Karpas-422 (cell line): ENCODE measurements at places on chromosomes 16 and 17. TPM values are rescaled to one million over a fixed set of nuclear protein-coding genes. Genes with fewer than 3 reads are reported as not detected.

- peak overlapping the region; percentile 95 for H3K27ac ChIP-seq
- no peaks in the 10 kb centered on the region for H3K27me3 ChIP-seq
- no peaks in the 10 kb centered on the region for H3K36me3 ChIP-seq
- H3K4me1 ChIP-seq = peaks cover 61% of the 10 kb centered on the region
- peak; percentile 88 for DNase-seq
- H3K4me3 ChIP-seq = peak overlapping the region; percentile 88; the same call in 1 of the 2 replicates
These were observed 5.9 kb downstream of the KDM6B start for GRCh38 chr17:7839876-7840261.

- no peak overlapping the region for H3K4me3 ChIP-seq
- H3K36me3 ChIP-seq = no peaks in the 10 kb centered on the region
- H3K4me1 ChIP-seq = no peaks in the 10 kb centered on the region
- no peak for DNase-seq
These were observed 30.3 kb downstream of the PIK3R5 start for GRCh38 chr17:8935191-8935590.

DNA sequence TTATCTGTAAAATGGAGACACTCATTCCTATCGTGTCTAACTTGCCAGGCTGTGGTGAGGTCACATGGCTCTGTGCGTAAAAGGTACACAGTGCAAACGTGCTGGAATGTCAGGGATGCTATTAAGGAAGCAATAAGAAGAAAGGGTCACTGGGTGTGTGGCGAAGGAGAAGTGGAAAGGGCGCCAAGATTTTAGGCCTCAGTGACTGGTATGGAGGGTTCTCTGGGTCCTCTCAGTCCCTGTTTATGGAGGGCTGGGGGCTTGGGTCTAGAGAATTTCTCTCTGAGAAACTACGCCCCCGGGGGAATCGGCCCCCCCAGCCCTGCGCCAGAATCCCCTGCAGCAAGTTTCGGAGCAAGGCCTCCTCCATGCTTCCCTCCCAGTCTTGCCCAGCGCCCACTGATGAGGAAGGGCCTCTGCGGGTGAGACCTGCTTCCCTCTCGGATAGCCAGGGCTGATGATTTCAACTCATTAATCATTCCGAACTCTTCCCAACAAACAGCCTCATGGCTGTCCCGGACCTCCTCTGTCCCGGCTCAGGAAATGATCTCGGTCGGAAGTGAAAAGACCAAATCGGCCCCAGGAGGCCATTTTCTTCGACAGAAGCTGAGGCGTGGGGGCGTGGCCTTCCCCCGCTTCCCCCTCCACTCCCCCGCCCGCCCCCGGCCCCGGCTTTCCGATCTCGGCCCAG is 1.2 kb upstream of the HEXIM1 start:
- H3K36me3 ChIP-seq = no peaks in the 10 kb centered on the region
- H3K4me3 ChIP-seq = peak overlapping the region; percentile 75
- DNase-seq = peak; percentile 87
- H3K27ac ChIP-seq = peak overlapping the region; percentile 93
- H3K4me1 ChIP-seq = peaks cover 42% of the 10 kb centered on the region
- no peaks in the 10 kb centered on the region for H3K27me3 ChIP-seq

DNA sequence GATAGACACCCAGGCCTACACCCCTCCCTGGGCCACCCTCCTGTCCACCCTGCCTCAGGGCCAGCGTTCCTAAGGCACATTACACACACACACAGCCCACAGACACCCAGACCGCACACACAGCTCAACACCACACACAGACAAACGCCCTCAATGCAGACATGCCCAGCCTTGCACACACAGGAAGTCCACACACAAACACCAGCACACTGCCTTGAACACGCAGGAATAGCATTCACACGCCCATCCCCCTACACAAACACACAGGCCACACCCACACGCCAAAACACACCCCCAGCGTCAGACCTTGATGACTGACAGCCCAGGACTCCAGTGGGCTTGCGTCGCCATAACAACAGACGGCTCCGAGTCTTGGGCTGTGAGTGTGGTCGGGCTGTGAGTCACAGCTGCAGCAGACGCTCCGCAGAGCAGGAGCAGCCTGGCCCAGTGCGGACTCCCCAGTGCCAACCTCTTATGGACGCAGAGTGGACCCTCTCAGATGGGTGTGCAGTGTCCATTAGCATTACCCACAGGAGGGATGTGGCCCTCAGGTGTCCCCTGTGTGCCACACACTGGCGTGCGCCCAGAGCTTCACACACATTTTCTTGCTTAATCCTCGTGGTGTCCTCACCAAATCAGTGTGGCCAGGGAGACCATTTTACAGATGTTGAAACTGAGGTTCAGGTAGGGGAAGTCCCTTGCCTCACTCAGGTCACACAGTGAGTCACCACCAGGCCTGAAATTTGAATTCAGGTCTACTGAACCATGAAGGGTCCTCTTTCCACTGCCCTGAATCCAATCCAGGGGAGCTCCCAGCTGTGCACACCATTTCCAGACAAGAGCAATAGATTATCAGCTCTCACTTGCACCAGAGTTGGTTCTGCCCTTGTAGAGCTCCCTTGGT is 17.8 kb upstream of the RAI1 start:
- peak; percentile 75 for DNase-seq
- H3K4me3 ChIP-seq = no peak overlapping the region
- no peaks in the 10 kb centered on the region for H3K36me3 ChIP-seq
- H3K27me3 ChIP-seq = peaks cover 5% of the 10 kb centered on the region; the same call in 1 of the 2 replicates
- no peak overlapping the region for H3K27ac ChIP-seq

DNA sequence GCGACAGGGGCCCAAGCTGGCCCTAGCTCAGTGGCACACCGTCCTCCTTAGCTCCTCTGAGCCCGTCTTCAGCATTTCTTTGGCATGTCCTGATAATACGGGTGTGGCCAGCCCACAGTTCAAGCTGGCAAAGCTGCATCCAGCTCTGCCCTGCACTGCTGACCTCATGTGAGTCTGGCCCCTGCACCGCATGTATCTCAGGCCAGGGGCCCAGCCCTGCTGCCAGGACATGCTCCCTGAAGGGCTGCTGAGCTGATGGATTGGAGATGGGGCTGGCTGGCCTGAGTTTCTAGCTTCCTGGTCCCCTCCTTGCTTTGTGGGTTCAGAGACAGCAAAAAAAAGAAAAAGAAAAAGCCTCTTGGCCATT is 2.4 kb downstream of the DOC2B start:
- no peak overlapping the region for H3K27ac ChIP-seq
- no peaks in the 10 kb centered on the region for H3K36me3 ChIP-seq
- no peaks in the 10 kb centered on the region for H3K27me3 ChIP-seq
- DNase-seq = no peak
- H3K4me3 ChIP-seq = no peak overlapping the region

DNA sequence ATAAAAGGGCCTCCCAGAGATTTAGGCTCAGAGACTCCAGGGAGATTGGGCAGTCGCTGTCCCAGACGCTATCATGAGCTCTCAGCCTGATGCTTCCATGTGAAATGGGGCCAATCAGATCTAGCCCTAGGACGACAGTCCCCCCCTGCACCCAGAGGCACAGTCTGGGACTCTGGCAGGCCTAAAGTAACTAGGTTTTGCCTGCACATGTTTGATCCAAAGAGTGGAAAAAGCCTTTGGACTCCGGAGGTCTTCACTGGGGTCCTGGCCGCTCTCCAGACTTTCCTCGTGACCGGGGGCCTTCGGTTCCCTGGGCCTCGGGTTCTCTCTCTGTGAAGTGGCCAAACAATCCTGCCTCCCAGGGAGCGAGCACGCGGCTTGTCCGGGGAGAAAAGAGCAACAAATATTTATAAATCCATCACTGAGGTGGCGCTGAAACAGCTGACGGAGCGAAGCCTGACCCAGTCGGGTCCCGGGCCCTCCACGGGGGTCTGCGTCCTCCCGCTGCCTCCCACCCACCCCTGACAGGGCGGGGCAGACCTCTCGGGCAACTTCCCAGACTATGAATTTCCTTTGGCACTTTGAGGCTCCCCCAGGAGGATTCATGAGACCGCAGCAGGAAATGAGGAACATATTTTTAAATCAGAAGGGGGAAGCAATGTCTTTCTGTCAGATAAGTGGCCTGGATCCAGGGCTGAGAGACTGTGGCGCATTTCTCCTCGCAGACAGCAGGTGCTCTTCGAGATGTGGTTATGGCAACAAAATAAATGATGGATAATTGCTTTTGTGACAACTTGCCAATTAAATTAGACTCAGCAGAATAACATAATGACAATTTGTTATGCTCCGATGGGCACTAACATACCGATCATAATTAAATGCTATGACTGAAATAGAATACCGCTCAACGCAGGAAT is 38.9 kb downstream of the MRPS23 start:
- H3K36me3 ChIP-seq = no peaks in the 10 kb centered on the region
- no peaks in the 10 kb centered on the region for H3K27me3 ChIP-seq
- no peak overlapping the region for H3K4me3 ChIP-seq
- no peak for DNase-seq
- peaks cover 7% of the 10 kb centered on the region for H3K4me1 ChIP-seq

DNA sequence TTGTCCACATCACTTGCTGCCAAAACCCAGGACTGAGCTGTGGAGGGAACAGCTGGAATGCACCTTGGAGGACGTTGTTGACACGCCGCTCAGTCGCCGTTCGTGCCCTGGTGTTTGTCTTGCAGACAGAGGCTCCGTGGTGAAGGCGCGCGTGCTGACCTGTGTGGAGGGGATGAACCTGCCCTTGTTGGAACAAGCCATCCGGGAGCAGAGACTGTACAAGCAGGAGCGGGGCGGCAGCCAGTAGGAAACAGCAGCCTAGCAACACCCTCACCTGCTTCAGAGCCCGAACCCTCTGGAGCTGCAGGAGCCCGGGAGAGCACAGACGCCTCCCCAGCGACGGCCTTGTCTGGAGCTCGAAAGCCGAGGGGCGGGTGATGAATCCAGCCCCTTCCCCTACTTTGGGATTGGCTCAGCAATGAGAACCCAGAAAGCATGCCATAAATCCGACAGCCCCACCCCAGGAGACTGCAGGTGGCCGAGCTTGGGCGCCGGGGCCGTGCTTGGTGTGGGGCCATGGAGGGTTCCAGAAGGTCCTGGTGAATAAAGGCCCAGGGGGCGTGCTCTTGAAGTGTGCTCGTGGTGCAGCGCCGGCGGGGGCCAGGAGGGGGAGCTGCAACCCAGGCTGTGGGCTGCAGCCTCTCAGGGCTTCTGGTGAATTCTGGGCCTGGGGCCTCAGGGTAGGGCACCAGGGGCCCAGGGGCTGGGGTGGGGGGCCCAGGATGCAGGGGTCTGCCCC is 470 bp upstream of the CDK3 start:
- H3K4me3 ChIP-seq = no peak overlapping the region
- H3K27me3 ChIP-seq = no peaks in the 10 kb centered on the region
- no peaks in the 10 kb centered on the region for H3K36me3 ChIP-seq
- peaks cover 2% of the 10 kb centered on the region; the same call in 1 of the 2 replicates for H3K4me1 ChIP-seq
- DNase-seq = peak; percentile 92
- H3K27ac ChIP-seq = no peak overlapping the region

DNA sequence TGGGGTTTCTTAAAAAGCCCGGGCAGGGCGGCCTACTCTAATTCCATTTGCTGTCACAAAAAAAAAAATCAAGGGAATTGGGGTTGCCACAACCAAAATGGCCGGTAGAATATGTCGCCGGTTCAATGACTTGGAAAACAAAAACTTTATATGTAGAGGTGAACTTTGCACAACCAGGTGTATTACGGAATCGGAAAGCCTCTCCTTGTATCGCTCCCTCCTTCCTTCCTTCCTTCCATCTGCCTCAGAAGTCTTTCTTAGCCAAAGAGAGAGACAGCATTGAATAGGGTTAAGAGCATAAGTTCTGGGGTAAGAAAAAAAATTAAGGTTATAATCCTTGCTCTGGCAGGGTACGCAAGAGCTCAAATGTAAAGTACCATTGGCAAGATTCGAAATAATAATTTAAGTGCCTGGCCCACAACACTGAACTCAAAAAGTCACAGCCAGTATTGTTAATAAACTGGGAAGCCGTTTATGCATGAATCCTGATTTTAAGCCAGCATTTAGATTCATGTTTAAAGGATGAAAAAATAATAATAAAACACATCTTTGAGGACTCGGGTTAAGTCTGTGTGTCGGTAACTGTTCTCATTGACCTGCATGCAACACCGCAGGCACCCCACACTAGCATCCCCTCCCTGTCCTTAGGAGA is 522 bp upstream of the GLG1 start:
- peaks cover 32% of the 10 kb centered on the region for H3K4me1 ChIP-seq
- peak overlapping the region; percentile 94 for H3K4me3 ChIP-seq
- no peaks in the 10 kb centered on the region for H3K27me3 ChIP-seq
- no peak for DNase-seq

- H3K4me3 ChIP-seq = peak within 1 kb of the TSS; percentile 99
- H3K27me3 ChIP-seq = no peaks in the 10 kb centered on the region
- no peaks in the 10 kb centered on the region for H3K36me3 ChIP-seq
- peaks cover 78% of the 10 kb centered on the region for H3K4me1 ChIP-seq
- H3K27ac ChIP-seq = peak within 1 kb of the TSS; percentile 89
- peak; percentile 96 for DNase-seq
These were observed at the start of gene GIT1 for GRCh38 chr17:29589524-29590410. GIT1 (minus strand) TSS chr17:29589648; CDS start chr17:29589378, 270 bp downstream.

GRCh38 chr17:28042721-28043291 is 329 bp downstream of the NLK start:
- no peak for DNase-seq
- H3K4me1 ChIP-seq = peaks cover 59% of the 10 kb centered on the region
- peaks cover 24% of the 10 kb centered on the region for H3K36me3 ChIP-seq

GRCh38 chr17:63785556-63785955 is 11.6 kb downstream of the DDX42 start:
- H3K36me3 ChIP-seq = peaks cover 56% of the 10 kb centered on the region
- DNase-seq = no peak
- no peak overlapping the region for H3K27ac ChIP-seq
- no peak overlapping the region for H3K4me3 ChIP-seq

DNA sequence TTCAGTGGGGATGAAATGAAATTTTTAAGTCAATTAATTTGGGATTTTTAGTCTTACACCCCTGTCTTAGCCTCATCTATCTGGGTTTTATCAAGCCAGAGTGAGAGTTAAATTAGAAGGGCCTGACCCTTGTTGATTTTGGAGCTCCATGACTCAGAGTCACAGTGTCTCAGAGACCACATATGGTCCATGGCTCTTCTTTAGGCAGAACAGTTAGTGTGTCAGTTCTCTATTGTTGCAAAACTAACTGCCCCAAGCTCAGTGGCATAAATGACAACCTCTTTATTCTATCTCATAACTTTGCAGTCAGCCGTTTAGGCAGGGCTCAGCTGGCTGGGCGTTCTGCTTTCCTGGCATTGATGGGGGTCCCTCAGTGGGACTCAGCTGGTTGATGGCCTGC is 44.7 kb downstream of the IRF8 start:
- no peak overlapping the region for H3K4me3 ChIP-seq
- H3K36me3 ChIP-seq = no peaks in the 10 kb centered on the region
- H3K4me1 ChIP-seq = peaks cover 36% of the 10 kb centered on the region
- peaks cover 4% of the 10 kb centered on the region; the same call in 1 of the 2 replicates for H3K27me3 ChIP-seq
- DNase-seq = no peak
- no peak overlapping the region for H3K27ac ChIP-seq

- no peaks in the 10 kb centered on the region for H3K36me3 ChIP-seq
- H3K27ac ChIP-seq = no peak overlapping the region
- H3K4me1 ChIP-seq = no peaks in the 10 kb centered on the region
- H3K27me3 ChIP-seq = no peaks in the 10 kb centered on the region
These were observed 100.7 kb downstream of the SALL1 start for GRCh38 chr16:51050377-51050706.

GRCh38 chr16:89633064-89633631 is 19.7 kb downstream of the DPEP1 start:
- H3K4me1 ChIP-seq = no peaks in the 10 kb centered on the region
- no peak overlapping the region for H3K27ac ChIP-seq

- DNase-seq = peak; percentile 98
- H3K36me3 ChIP-seq = peaks cover 22% of the 10 kb centered on the region
- no peaks in the 10 kb centered on the region for H3K27me3 ChIP-seq
These were observed at the start of gene TSPOAP1 for GRCh38 chr17:58328195-58329034. TSPOAP1 (minus strand) TSS chr17:58328795; CDS start chr17:58327920, 875 bp downstream.

Gene PLD6
- 0.14 TPM in 1 of 2 replicates, not detected in the other for total RNA-seq

Gene FKBP10
- total RNA-seq = 0.54 and 1.9 TPM in 2 replicates

Gene DHX58
- total RNA-seq = 12.6 and 20.3 TPM in 2 replicates

Gene KCNH6
- total RNA-seq = not detected in 2 replicates

Gene PALB2
- 10.3 and 19.7 TPM in 2 replicates for total RNA-seq

Gene PTX4
- not detected in 2 replicates for total RNA-seq

Gene PRR29
- total RNA-seq = not detected in 2 replicates

Gene CBX8
- total RNA-seq = 8.0 and 26.4 TPM in 2 replicates
